Stimulated activated CD8-positive, alpha-beta memory T cell treated with anti-CD3 and anti-CD28 coated beads, Interleukin-4, amount 100 ng/mL, for 1 hour (primary cell): ENCODE measurements at places on chromosomes 5 and 9.

DNA sequence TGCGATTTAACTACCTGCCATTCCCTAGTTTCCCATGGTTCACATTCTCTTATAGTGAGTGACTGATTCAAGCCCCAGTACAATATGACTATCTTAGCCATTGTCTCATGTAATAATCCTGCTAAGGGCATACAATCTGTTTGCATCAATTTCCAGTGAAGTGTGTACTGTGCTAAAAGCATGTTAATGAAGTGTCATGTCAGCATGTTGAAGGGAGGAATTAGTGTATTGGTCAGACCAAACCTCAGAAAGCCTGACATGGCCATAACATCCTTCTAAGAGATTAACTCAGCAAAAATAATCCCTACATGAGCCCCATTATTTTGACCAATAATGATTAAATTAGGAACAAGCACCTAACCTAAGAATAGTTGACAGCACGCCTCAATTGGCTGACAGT lies 442.4 kb downstream of the ENC1 start:
- DNase-seq = no peak

DNA sequence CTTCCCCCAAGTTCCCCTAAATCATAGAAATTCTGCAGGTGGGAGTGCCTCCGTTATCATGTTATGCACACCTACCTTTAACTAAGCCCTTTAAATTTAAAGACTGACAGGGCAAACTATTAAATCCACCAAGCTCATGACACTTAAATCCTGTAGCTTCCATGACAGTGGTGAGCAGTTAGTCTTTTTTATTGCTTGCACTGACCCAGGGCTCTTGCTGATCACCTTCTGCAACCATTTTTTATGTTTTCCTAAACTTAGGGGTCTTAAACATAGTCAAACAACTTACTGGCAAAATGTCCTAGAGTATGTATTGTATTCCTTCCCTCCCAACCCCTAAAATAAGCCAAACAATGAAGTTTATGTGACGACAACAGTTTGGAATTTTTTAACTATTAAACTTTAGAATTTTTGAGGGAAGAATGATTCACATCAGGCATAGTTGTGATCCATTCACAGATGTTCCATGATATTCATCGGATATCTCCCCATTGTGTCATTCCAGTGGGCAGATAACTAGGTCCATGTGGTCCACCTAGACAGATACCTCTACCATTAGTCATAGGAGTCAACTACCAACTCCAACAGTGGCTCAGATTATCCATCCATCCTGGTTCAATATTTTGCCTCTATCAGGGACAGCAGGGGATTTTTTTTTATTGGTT lies 283.1 kb downstream of the ADAMTS6 start:
- DNase-seq = no peak

- DNase-seq = no peak
Measured at GRCh38 chr9:134431095-134431494, 104.8 kb downstream of the RXRA start.

DNA sequence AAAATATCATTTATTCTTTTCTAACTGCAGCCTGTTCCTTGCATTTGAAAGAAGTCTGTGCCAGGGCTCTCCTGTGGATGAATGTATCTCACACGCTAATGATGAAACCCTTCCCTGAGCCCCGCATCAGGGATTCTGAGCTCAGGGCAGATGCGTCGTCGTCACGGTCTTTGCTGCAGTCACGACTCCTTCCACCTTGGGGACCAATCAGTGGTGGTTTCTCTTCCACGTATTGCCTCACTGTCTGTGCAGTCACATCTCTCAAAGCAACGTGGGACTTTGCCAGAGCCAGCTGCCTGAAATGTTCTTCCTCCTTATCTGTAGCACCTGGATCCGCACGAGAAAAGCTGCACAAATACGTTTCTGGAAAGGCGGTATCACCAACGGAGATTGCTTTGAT lies 13.9 kb upstream of the UBE2QL1 start:
- DNase-seq = no peak

DNA sequence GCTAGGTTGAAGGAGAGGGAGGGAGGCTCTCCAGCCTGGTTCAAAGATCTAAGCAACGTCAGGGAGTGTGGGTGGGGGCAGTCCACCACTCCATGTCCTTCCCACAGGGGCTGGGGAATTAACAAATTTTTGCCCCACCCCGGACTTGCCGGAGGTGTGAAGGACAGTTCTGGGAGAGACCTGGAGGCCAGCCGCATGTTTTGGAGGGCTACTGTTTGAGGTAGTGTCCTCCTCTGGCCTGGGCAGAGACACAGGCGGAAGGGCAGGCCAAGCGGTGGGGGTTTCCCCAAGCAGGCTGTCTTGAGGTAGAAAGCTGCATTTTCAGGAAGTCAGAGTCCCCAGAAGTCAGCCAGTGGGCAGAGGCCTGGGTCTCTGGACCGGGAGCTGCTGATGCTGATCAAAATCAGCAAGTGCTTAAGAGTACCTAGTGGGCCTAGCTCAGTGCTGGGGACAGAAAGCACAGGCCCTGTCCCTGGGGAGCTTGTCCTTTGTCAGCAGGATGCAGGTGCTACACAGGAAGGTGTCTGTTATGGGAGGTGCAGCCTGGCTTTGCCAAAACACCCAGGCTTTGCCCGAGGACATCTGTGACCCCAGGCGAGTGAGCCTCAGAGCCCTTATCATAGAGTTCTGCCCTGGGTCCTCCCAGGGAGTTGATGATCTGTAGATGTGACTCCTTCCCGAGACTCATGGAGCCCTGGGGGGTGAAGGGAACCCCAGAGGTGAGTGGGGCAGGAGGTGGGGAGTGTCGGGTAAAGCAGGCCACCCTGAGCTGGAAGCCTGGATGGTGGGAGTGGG lies 18.5 kb downstream of the JADE2 start:
- no peak for DNase-seq

- no peak for DNase-seq
Measured at GRCh38 chr9:137639303-137640051, 20.7 kb downstream of the EHMT1 start.

DNA sequence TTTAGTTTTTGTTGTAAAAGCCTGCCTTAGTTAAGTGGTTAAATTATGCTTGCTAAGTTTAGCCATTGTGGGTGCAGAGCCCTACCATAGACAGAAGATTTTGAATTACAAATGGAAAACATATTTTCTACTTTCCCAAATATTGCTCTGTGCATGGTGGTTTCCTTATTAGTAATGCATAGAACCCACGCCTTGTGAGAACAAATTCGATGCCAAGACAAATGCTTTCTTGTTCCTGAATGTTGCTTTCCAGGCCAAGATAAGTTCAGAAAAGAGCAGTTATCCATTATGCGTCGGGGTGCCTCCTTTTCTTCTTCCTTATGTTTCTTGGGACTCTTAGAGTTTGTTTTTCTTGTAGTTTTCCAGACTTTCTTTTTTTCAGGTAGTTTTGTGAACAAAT lies 31.0 kb upstream of the GARNL3 start:
- DNase-seq = no peak

DNA sequence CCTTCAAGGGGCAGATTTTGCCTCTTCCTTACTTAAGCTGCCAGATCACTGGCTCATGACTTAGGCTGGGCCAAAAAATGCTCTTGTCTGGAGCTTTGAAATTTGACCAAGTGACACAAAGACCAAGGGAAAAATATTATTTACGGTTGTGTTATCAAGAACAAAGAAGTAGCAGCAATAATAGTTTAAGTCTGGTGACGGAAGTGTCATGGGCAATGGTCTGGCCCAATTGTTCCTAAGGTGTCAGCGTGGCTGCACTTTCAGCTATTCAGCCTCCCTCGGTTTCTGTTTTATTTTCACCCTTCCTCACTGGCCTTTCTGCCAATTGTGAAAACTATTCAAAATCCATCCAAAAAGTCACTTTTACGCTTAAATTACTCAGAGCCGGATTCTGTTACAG lies 185.3 kb downstream of the CDH18 start:
- DNase-seq = no peak

DNA sequence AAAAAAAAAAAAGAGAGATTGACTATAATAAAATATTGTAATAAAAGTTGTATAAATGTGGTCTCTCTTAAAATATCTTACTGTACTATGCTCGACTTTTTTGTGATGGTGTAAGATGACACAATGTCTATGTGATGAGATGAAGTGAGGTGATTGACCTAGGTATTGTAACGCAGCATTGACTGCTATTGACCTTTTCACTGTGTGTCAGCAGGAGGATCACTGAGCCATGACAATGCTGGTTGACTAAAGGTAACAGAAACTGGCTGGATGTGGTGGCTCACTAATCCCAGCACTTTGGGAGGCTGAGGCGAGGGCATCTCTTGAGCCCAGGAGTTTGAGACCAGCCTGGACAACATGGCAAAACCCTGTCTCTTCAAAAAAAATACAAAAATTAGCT lies 78.6 kb upstream of the MYO10 start:
- no peak for DNase-seq

GRCh38 chr9:121652021-121652837 lies 795 bp downstream of the DAB2IP start:
- DNase-seq = no peak

- no peak for DNase-seq
Measured at GRCh38 chr9:99093492-99093791, 11.5 kb upstream of the TGFBR1 start.

- no peak for DNase-seq
Measured at GRCh38 chr5:119191944-119192343, 121.1 kb downstream of the DMXL1 start.

GRCh38 chr5:58076483-58077257 lies 383.2 kb downstream of the PLK2 start:
- no peak for DNase-seq

- no peak for DNase-seq
Measured at GRCh38 chr9:114571391-114571790, 16.2 kb upstream of the ATP6V1G1 start.

DNA sequence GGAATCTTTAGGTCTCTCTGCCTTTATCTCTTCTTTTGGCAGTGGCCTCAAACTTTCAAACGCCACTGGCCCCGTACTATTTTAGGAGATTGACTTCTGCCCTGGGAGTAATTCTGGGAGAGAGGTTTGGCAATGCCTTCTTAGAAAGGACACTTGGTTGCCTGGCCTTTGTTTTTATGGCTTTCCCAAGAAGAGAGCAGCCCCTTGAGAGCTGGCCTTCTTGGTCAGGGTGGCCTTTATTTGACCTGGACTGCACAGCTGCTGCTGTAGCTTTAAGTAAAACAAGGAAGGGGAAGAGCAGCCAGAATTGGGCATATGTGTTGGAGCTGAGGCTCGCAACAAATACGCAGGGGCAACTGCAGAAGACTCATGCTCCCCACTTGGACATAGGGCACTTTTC lies 60.8 kb downstream of the PTPN3 start:
- DNase-seq = no peak

DNA sequence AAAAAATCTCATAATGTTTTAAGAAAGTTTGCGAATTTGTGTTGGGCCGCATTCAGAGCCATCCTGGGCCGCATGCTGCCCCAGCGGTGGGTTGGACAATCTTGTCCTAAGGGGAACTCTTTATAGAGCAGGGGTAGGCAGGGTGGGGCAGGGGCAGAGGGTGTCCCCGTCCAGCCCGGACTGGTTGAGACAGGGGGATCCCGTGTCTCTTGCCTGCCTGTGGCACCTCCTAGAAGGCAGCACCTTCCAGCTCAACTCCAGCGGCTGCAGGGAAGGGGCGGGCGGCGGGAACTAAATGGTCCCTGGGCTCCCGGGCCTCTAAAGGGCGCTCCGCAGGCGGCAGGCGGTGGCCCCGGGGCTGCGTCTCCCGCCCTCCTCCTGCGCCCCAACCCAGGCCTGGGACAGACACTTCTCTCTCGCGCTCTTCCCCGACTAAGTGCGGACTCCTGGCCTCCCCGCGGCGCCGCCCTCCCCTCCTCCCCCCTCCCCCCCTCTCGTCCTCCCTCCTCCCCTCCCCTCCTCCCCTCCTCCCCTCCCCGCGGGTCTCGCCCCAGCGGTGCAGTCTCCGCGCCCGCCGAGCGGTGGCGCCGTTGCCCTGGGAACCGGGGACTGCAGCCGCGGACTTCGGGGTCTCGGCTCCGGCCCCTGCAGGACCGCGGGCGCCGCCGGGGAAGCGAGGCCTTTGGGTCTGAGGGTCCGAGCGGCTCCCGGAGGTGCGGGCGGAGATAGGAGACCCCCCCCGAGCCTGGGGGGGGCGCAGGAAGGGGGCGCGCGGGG lies 132.6 kb downstream of the MRPL36 start:
- DNase-seq = no peak

- no peak for DNase-seq
Measured at GRCh38 chr9:79955300-79955699, 383.5 kb downstream of the TLE4 start.
